PC-9 (cell line): ENCODE measurements at places on chromosomes 2 and 18. TPM values are rescaled to one million over a fixed set of nuclear protein-coding genes. Genes with fewer than 3 reads are reported as not detected.
A peak's percentile ranks its signal among the peaks of the same experiment; 100 is the strongest.

The TMEM247 gene
- not detected in 2 replicates for total RNA-seq

The FAM228A gene
- not detected in 2 replicates for total RNA-seq

The KIAA1328 gene
- 4.0 and 6.5 TPM in 2 replicates for total RNA-seq

The CEP68 gene
- 10.8 and 11.5 TPM in 2 replicates for total RNA-seq

The MAP4K3 gene
- total RNA-seq, result 38.4 and 46.7 TPM in 2 replicates

The CAPN14 gene
- total RNA-seq, result 0.35 TPM in 2 replicates

The ANKRD30BL gene
- total RNA-seq, result not detected in 2 replicates

The NGEF gene
- total RNA-seq, result 52.2 and 55.3 TPM in 2 replicates

The LYG1 gene
- 0.78 and 1.5 TPM in 2 replicates for total RNA-seq

The TMEM178A gene
- 2.8 and 2.9 TPM in 2 replicates for total RNA-seq

The DIPK1C gene
- total RNA-seq, result not detected in 2 replicates

The EFHD1 gene
- total RNA-seq, result 10.6 and 15.0 TPM in 2 replicates

The ABCG8 gene
- total RNA-seq, result not detected in 2 replicates

The GPBAR1 gene
- 0.20 and 0.22 TPM in 2 replicates for total RNA-seq

The CLEC4F gene
- not detected in 2 replicates for total RNA-seq

GRCh38 chr2:46803911-46804670, 111.5 kb downstream of the MCFD2 start:
- peak; percentile 53 for DNase-seq

DNA sequence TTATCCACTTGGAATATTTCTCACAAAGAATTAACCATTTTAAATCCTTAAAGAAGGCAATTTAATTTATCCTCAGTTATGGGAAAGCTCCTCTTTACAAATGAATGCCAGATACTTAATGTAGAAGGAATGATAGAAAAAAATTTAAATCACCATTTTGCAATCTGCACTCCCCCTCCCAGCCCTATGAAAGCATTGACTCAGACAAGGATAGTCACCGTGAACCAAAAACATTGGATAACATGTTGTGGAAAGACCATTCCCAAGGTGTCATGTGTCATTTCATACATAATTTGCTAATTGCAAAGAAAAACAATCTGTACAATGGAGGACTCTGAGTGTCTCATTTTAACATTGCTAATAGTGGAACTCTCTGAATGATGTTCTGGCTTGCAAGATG, 421.0 kb downstream of the TXNL1 start:
- DNase-seq, result no peak

- no peak for DNase-seq
Observed at GRCh38 chr2:74985978-74986609, 27.7 kb downstream of the POLE4 start.

DNA sequence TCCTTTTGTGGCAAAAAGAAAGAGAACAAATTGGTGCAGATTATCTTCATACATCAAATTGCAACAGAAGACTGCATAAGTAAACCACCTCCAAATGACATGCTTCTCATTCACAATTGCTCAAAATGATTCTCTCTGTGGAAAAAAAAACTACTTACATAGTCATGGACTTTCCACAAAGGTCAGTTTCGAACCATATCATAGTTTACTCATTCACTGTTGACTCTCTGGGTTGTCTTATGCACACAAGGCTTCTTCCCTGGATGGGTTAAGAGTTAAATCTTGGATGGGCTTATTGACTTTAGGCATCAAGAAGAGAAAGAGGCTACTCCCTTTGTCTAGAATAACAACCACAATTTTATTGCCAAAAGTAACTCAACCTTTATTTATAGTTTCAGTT, 91.3 kb upstream of the RAB27B start:
- no peak for DNase-seq

- DNase-seq, result no peak
Observed at GRCh38 chr2:196478588-196478987, 160.9 kb upstream of the CCDC150 start.

DNA sequence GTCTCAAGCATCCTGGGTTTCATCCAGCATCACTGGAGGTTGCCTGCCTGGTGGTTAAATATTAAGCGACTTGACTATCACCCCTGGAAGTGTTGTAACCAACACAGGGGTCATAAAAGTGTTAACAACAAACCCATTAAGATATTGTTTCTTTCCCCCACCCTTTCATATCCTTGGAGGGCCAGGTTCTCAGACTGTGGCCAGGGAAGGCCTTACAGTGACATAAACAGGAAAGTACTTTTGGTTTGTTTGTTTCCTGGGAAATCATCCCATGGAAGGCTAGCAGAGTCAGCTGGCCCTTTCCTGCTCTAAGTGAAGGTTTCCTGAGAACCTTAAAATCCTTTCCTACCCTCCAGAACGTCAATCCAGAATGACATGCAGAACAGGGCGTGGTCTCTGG, 160.9 kb downstream of the CLIP4 start:
- no peak for DNase-seq

DNA sequence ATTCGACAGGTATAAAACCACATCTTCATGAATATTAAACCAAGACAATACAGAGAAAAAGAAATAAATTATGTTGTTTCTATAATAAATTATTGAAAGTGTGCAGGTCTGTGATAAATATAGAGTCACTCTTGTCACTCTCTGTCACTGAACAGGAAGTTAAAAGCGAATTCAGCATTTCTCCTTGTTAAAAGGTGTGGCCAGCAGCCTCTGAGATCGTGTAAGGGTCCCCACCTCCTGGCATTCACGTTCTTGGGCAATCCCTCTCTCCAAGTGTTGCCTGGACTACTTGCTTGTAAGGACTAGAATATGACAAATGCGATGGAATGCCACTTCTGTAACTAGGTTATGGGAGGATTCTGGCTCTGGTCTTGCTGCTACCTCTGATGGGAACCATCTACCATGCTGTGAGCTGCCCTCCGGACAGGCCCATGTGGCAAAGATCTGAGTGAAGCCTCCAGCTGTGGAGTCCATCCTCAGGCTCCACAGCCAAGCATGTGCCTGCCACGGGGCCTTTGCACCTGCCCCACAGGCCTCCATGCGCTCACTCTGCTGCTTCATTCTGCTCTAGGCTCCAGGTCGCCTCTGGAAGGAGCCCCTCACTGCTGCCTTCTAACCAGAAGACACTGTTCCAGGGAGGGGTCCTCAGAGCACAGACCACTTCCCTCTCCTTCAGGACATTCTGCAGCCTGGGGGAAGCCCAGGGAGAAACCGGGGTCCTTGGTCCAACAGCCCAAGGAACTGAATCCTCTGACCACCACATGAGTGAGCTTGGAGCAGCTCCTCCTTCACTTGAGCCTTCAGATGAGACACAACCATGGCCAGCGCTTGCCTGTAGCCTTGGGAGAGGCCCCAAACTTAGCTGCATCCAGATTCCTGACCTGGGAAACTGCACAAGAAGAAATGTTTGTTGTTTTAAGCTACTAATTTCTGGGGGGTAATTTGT, 202.9 kb upstream of the HDAC4 start:
- DNase-seq, result no peak

GRCh38 chr2:45892425-45892745, 240.9 kb downstream of the PRKCE start:
- DNase-seq, result no peak

- DNase-seq, result no peak
Observed at GRCh38 chr2:39734445-39734844, 44.6 kb downstream of the THUMPD2 start.

DNA sequence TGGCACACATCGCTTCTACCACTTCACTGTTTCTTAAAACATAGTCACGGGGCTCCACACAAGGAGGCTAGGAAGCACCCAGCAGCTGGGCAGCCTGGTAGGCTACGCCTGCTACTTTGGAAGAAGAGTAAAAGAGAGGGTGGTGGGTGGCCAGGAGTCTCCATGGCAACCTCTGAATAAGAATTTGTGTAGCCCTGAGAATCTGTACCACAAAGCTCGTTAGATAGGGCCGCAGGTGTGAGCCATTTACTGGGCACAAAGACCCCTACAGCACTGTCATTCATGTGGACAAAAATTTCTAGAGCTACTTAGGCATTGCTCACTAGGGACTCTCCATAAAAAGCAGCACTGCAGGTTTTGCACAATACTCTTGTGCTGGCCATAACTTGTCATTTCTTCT, 166.4 kb upstream of the MSH6 start:
- no peak for DNase-seq

GRCh38 chr18:75005626-75006025, 203.3 kb downstream of the PTGR3 start:
- no peak for DNase-seq

GRCh38 chr2:208112969-208113368, 11.4 kb downstream of the CRYGD start:
- peak; percentile 38 for DNase-seq

DNA sequence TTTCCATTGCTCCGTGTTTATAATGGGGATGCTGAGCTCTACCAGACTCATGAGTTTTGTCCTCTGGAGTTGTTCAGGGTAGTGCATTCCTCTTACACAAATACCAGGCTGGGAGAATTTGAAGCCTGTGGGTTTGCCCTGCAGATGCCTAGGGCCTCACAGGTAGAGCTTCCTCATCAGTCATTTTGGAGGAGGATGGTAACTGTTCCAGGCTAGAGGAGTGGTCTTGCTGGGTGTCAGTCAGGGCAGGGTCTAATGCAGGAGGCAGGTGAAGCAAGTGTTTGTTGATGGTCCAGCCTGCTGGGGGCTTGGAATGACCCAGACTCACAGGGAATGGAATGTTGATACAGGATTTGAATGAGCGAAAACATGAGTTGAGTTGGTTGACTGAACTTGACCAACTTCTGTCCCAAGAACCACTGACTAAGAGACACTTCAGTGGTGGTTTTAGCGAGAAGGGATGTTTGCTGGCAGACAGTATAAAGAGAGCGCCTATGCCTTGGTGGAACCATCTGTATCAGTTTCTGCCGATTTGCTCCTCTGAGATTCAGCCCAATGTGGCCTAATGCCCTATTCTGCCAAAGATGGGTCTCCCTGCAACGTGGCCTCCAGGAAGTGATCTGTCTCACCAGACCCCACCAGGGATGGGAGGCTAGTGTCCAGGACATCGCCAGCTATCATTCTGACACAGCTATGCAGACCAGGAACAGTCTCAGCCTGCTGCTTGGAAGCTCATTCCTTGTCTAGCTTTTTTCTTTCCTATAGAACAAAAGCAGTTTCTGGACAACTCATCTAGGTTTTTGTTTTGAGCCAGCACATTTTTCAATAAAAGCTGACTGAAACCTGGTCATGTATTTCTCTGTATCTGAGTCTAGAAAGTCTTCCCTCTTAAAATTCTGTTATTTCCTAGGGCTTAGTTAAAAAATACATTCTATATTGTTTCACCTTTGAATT, 9.3 kb downstream of the IL1R2 start:
- DNase-seq, result no peak

- DNase-seq, result no peak
Observed at GRCh38 chr2:84725717-84726116, 155.2 kb downstream of the TRABD2A start.

GRCh38 chr2:8403876-8404275, 278.0 kb upstream of the ID2 start:
- no peak for DNase-seq

DNA sequence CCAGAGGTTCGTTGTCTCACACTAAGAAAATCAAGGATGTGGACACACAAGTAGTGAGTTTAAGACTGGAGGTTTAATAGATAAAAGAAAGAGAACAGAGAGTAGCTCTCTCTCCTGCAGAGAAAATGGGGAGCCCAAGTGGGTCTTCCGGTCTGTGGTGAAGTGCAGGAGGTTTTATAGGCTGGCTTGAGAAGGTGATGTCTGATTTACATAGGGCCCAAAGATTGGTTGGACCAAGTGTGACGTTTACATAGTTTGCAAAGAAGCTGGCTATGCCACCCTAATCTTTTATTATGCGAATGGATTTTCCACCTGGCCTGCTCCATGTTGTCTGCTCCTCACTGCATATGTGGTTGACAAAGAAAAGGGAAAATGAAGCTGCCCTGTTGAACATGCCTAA, 430.4 kb upstream of the TRIB2 start:
- no peak for DNase-seq

DNA sequence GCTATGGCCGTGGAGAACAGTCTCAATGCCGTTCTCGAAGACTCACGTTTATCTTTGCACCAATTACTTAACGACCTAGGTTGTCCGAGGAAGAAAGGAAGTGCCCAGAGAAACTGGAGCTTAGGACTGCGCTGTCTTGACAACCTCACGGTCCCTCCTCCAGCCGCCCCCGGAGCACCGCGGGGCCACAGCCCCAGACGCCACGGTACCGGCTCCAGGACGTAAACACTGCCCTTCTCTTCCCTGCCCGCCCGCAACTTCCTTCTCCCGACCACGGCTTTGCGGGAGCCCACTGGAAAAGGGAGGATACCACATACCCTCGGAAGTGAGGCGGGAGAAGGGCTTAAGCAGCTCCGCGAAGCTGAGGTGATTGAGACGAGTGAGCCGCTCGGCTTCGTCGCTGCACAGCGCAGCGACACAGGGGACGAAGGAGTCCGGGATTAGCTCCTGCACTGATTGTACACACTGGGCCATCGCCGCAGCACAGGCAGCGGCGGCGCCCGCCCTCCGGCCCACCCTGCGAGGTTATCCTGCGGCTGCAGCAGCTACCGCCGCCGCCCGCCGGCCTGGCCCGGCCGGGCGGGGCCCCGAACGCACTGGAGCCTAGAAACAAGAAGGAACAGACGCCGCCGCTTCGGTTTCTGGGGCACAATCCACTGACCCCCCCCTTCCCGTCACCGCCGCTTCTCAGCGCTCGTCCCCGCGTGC, 483 bp downstream of the TRAPPC8 start:
- peak; percentile 10 for DNase-seq

DNA sequence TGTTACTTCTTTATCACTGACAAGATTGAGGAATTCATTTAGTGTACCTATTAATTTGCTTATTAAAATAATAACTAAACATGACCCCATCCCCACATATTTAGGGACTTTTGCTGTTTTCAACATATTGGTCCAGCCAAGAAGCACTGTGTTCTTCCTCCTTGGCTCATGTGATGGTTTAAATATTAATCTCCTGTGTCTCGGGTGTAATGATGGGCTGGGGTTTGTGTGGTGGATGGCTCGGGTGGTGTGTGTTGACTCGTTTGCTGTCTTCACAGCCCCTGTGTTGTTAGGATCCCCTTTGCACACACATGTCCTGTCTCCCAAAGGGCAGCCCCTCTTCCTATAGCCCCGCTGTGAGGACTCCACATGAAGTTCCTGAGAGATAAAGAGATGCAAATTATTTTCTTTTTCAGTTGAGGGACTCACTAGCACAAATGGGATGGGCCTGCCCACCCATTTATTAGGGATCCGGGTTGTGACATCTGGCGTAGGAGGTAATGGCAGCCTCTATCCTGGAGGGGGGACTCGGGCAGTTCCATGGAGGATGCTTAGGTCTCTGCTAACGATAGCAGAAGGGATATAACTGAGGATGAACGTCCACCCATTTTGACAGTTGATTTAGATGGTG, 53.4 kb downstream of the FHOD3 start:
- no peak for DNase-seq
